AG09309 (cell line): ENCODE measurements at places on chromosomes 7 and 10.

GRCh38 chr10:131480066-131480465 is 168.5 kb upstream of the TCERG1L start:
- no peak for DNase-seq

DNA sequence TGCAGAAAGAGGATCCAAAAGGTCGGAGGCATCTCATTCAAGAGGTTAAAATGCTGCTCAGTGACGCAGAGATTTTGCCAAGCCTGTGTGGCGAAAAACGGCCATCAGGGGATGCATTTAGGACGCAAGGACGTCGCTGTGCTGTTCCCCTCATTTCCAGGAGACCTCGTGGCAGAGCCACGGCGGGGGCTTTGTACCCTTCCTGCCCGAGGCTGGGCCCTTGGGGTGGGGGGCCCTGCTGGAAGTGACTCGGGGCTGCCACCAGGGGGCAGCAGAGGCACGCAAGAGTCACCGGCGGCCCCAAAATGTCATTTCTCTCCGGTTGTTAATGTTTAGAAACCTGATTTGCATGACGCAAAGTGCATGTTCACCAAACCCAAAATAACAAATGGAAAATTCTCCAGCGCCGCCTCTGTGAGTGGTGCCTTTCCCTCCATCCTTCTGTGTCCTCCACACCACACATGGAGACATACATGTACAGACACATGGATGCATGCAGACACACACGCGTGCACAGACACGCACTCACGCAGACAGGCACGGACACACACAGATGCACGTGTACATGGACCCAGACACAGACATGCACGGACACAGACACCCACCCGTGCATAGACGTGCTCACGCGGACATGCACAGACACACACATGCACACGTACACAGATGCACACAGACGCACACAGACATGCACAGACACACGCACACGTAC is 51.0 kb upstream of the NKX6-2 start:
- DNase-seq, result no peak

GRCh38 chr7:159227433-159227832 is 82.8 kb upstream of the VIPR2 start:
- no peak for DNase-seq

DNA sequence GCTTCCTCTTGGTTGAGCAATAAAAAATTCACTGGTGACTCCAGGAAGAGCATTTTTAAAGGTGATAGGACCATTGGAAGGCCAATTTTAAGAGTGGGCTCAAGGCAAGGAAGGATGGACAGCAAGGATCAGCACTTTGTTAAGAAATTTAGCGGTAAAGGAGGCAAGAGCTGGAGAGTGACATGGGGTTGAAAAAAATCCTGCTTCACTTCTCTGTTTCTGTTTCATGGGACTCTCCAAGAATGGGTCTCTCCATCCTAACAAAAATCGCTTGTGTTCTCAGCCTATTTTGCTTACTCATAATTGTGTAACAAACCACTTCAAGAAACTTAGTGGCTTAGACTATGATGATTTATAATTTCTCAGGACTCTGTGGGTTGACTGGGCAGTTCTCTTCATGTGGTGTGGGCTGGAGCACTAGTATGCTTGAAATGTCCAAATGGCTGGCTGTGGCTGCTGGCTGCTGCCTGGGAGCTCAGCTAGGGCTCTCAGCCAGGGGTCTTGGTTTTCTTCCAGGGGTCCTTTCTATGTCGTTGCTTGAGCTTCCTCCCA is 59.8 kb upstream of the ZNRF2 start:
- peak; percentile 78 for DNase-seq

DNA sequence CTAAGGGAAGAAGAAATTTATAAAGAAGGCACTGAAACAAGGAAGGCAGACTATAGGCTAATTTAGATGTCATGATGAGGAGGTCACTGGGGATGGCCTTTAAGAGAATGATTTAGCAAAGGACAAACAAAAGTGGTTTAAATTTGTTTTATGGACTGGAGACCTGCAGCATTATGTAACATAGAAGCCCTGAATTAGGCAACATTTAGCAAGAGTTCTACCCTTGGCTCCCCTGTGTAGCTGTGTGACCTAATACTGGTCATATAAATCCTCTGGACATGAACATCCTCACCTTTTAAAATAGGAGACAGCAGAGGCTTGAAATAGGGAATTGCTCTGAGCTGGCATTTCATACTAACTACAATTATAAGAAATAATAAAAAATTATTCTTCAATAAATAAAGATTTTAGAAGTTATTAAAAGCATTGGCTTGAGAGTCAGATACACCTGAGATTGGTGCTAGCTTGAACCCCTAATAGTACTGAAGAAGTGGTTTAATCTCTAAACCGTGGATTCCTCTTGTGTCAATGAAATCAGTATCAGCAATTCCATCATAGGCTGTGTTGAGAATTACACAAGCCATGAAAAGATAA is 48.9 kb downstream of the RNLS start:
- DNase-seq, result no peak

- DNase-seq, result no peak
These were observed 26.5 kb downstream of the DNAJB12 start for GRCh38 chr10:72328045-72328828.

- DNase-seq, result no peak
These were observed 145.6 kb upstream of the FAM20C start for GRCh38 chr7:46830-47140.

GRCh38 chr10:76784076-76784475 is 853.5 kb downstream of the KCNMA1 start:
- no peak for DNase-seq

DNA sequence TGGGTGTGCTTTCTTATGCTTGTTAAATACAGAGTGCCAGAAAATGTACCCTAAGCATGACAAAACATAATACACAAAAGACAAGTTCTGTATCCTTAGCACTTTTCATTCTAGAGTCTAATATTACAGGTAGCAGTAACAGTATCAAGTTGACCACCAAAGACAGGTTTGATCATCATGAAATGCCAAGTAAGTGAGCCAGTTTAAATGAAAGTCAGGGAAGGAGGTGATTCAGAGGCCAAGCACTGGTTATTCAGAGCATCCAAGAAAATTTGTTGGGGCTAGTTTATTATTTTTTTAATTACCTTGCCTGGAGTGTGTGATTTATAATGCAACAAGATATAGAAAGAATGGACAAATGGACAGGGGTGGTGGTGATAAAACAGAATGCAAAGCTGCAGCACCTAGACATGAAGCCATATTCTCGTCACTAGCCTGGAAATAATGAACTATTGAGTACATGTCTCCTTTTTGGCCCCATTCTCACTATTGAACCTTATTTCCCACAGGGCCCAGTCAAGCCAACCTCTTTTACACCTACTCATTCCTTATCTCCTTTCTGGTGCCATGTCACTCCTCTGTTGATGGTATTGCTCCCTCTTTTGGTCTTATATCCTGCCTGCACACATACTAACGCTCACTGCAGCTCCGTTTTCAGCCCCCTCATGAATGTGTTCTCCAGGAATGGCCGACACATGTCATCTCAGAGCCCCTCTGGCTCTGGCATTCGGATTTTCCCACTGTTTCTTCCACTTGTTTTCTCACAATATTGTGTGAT is 78.6 kb upstream of the GLCCI1 start:
- no peak for DNase-seq

DNA sequence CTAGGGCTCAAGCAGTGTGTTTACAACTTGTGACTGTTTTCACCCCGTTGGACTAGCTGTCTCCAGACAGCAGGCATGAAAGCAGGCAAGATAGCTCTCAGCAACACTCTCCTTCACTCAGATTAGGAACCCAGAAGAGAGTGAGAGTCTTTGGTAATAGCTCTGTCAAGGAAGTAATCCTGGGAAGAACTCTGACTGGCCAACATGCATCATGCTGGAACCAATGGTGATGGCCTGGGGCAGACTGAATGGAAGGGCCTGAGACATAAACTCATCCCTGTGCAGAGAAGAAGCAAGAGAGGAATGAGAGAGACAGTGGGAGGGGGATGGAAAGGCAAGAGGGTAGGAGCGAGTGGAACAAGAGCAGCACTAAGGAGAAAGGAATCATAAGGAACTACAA is 48.9 kb downstream of the AKR1D1 start:
- DNase-seq, result no peak

DNA sequence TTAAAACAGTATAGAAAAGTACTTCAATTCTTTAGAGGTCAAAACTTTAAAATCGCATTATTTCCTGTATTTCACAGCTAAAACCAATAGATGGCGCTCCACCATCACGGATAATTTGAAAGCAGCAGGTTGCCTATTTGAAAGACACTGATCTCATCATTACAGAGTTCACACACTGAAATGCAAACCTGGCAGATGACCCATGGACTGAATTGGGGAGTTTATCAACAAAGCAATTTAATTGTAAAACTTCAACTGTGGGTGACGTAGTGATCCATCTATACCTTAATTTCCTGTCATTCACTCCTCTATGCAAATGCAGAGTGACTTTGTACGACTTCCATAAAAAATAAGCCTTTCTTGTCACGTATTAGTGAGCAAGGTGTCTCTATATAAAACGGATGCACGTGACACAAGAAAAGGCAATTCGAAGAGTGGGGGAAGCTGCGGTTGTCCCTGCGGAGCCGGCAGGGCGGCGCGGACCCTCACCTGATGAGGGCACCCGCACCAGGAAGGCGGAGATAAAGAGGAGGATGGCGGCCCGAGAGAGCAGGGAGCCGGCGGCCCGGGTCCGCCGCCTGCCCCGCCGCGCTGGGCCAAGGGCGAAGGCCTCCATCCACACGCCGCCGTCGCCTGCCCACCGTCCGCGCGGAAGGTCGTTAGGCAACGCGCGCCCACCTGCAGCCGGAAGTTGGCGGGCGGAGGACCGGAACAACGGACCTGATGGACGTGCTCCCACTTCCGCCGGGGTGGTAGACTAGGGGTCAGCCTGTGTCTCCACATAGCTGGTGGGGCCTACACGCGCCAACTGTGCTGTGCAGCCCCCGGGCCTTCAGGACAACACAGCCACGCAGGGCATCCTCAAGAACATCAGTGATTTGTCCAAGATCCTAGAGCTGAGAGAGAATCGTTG is at the start of gene ZPBP:
Gene ZPBP (minus strand): TSS at position 668 of the 913 bp plus-strand sequence. CDS start 52 bp downstream, at position 616.
- DNase-seq, result no peak

- no peak for DNase-seq
These were observed 280.1 kb downstream of the SKAP2 start for GRCh38 chr7:26584326-26584725.

GRCh38 chr10:4034907-4035598 is 250.0 kb upstream of the KLF6 start:
- no peak for DNase-seq

- no peak for DNase-seq
These were observed 78.1 kb upstream of the TBX20 start for GRCh38 chr7:35331730-35332678.

- no peak for DNase-seq
These were observed 396.5 kb downstream of the POM121L12 start for GRCh38 chr7:53431901-53432300.

GRCh38 chr7:98872328-98872924 is 2.6 kb upstream of the TMEM130 start:
- DNase-seq, result no peak

DNA sequence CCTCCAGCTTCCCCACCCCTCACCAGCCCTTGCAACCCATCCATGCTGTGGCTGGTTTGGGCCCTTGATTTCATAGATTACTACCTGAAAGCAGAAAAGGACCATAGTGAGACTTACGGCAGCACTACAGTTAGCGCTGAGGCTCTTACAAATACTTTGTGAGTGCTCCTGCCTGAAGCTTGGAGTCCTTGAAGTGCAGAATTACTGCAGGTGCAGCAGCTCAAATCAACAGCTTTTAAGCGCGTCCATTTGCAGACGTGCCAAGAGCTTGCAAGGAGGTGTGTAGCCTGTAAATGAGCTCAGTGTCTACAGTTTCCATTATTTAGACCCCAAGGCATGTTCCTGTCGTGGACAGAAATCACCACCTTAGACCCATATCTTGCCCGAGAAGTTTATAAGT is 103.0 kb downstream of the CELF2 start:
- no peak for DNase-seq

DNA sequence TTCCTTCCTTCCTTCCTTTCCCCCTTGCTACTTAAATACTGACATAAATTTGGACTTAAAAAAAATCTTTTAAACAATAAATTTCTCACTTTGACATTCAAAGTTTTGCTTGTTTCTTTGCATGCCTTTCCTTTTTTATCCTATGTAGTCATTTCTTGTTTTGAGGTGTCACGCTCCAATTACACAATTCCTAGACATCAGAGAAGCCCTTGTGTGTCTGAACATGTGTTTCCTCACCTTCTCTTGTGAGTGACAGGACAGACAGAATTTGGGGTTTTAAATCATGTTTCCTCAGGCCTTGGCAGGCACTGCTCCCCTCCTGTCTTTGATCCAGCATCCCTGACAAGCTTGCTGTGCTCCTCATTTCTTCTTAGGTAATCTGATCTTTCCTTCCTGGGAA is 91.3 kb downstream of the CYTH3 start:
- no peak for DNase-seq

- no peak for DNase-seq
These were observed 69.1 kb downstream of the SLIT1 start for GRCh38 chr10:97116462-97117162.

DNA sequence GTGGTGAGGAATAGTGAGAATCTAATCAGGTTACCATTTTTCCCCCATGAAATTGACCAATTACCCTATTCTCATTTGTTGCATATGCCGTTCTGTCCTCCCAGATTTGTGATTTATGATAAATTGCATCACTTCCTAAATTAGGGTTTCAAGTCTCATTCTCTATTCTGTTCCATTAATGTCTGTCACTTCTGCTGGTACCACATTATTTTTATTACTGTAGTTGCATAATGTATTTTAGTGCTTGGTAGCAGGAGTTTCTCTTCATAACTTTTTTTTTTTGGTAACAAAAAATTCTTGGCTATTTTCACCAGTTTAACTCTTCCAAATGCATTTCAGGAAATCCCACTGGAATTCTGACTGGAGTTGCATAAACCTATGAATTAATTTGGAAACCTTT is 44.0 kb upstream of the FAM133B start:
- no peak for DNase-seq

GRCh38 chr7:91941450-91941849 is 788 bp downstream of the AKAP9 start:
- no peak for DNase-seq

DNA sequence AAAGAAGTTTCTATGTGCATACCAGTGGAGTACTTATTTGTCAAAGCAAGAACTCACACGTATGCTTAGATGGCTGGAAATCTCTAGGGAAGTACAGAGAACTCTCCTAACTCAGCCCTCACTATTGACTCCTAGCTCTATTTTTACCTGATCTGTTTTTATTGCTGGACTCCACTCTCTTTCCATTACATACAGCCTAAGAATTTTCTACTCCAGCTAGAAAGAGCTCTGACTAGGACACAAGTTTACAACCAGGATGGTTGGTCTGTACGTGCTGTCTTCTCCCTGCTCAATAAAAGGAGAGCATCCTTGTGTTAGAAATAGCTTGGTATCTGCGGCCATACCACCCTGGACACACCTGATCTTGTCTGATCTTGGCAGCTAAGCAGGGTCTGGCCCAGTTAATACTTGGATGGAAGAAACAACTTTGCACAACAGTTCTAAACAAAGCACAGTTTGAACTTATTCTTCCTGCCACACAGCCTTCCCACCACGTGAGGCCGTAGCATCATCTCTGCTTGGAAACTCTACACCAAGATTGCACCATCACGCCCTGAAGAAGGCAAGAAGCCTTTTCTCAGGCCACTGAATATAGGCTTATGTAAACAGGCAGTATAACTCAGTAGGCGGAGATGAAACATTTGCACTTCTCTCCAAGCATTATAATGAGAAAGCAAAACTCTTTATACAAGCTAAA is 50.7 kb downstream of the KCNMA1 start:
- DNase-seq, result peak; percentile 86

- no peak for DNase-seq
These were observed 1.3 kb downstream of the SHH start for GRCh38 chr7:155810770-155811559.
